HCT116 (cell line): ENCODE measurements at places on chromosomes 5 and 9.

DNA sequence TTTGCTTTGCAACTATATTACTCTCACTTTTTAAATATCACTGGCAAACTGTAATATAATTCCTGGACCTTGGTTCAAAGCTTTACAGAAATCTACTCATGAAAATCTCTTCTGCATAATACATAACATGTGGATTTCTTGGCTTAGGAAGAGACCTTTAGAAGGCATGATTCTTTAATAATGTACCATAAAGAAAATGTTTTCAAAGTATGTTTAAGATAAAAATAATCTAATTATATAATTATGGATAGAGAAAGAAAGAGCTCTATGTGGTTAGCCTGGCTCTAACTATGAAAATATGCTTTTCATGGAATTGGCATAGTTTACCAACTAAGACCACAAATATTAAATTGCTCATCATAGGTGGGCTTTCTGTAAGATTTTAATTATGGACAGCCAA lies 817.8 kb downstream of the TLE1 start:
- DNase-seq, result no peak

- DNase-seq, result no peak
Observed at GRCh38 chr5:109347252-109347888, 62.4 kb downstream of the PJA2 start.

DNA sequence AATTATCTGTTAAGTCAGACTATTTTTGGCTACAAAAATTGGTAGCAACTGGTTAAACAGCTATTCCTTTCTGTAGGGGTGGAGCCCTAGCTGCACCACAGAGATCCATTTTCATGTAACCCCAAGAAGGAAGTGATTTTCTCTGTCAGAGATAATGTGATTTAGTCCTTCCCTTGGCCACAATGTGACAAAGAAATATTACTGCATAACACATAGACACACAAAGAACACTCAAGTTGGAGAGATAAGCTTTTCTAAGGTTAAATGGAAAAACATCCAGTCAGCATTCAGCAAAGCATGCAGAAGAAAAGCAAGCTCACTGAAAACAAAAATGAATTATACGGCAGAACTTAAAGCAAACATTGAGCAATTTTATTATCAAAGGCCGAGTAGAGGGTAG lies 227.8 kb upstream of the CDH9 start:
- no peak for DNase-seq

GRCh38 chr5:61625681-61626621 lies 293.9 kb downstream of the ZSWIM6 start:
- no peak for DNase-seq
